ENCODE measurements at places on chromosomes 2 and 18.

DNA sequence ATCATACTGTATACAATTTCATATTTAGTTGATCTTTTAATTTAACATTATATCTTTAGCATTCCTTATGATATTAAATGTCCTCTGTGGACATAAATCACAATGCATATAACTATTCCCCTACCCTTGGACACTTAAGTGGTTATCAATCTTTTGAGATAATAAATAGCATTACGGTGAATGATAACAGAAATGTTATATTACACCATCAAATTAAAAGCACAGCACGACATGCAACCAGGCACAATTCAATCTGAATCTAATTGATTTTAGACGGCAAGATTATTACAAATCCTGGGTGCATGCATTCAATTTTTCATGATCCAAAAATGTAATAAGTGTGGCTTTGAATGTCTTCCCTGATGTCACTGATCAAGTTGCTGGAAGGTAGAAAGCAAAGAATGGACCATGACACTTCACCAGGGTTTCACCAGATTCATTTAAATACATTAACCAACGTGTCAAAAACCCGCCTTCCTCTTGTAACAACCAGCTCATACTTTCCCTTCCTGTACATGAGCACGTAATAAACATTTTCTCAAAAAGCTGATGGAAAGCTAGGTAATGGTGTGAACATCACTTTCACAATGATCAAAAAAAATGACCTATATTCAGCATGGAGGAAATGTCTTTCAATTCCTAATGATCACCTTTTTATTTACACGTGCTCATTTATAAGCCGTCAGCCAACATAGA is 513.7 kb upstream of the ID2 start:
- DNase-seq, result no peak

GRCh38 chr18:22250591-22250996 is 81.2 kb downstream of the GATA6 start:
- no peak for DNase-seq

DNA sequence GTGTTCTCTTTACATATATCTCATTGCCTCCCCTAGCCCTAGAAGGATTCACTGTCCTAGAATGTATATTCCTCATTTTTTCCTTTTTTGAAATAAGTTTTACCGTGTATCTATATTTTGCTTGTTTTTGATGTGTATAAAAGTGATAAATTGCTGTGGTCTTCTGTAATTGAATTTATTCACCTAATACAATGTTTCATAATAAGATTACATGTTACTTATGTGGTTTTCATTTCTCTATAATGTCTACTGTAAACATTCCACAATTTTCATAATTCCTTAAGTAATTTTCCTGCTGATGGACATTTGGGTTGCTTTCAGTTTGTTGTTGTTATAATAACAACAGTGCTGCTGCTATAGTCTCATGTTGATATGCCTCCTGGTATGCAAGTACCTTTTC is 118.2 kb downstream of the PHLPP1 start:
- DNase-seq, result no peak

GRCh38 chr2:14194233-14194632 is 438.3 kb upstream of the LRATD1 start:
- DNase-seq, result no peak

DNA sequence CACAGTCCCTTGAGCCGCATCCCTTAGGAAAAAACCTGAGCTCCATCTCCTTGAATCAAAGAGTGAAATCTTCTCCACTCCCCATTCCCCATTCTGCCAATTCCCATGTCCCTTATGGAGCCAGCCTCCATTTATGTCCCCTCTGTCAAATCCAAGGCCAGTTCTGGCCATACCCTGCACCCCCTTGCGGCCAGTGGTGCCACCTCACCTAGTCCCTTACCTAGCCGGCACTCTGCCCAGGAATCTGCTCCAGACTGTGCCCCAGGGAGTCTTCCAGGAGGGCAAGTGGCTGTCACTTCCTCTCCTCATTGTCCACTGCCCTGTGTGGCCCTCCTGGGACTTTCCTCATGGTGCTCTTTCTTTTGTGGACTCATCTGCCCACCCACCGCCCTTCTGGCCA is 195.4 kb upstream of the RMP24 start:
- DNase-seq, result no peak

- peak; percentile 91 for DNase-seq
Measured at GRCh38 chr2:42102024-42102590, 54.3 kb downstream of the PKDCC start.

DNA sequence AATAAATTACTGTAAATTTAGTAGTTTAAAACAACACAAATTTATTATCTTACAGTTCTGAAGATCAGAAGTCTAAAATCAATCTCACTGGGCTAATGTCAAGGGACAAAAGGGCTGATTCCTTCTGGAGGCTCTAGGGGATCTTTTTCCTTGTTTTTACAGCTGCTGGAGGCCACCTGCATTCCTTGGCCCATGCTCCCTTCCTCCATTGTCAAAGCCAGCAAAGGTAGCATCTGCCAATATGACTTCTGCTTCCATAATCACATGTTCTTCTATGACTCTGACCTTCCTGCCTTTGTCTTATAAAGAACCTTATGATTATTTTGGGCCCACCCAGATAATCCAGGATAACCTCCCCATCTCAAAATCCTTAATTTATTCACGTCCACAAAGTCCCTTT is 46.0 kb upstream of the FAM136A start:
- no peak for DNase-seq

GRCh38 chr2:116132833-116133232 is 1681.7 kb upstream of the DDX18 start:
- DNase-seq, result no peak

Data from CD8-positive, alpha-beta memory T cell (primary cell).